ENCODE measurements at places on chromosomes 2 and 18.

- DNase-seq, result no peak
Measured at GRCh38 chr18:39660141-39660540, 2094.5 kb upstream of the CELF4 start.

GRCh38 chr18:22031611-22032010 lies 137.8 kb upstream of the GATA6 start:
- DNase-seq, result no peak

GRCh38 chr2:142723236-142723635 lies 154.2 kb upstream of the KYNU start:
- DNase-seq, result no peak

GRCh38 chr2:169343202-169343601 lies 19.1 kb downstream of the LRP2 start:
- DNase-seq, result no peak

GRCh38 chr2:226690461-226691024 lies 109.1 kb downstream of the IRS1 start:
- DNase-seq, result peak; percentile 18

DNA sequence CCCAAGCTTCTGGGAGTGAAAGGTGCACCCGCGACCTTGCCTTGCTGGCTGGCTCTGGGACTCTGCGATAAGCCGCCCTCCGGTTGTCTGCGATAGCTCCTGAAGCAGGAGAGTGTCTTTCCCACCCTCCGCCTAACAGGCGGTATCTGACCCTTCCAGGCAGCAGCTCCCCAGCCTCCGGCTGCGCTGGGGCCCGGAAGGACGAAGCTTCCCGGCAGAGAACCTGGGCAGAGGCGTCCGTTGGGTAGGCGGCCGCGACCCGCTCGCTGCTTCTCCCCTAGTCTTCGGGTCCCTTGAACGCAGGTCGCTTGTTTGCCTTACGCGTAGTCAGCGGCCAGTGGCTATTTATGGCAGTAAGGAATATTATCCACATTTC lies 446 bp upstream of the RHBDD1 start:
- no peak for DNase-seq

GRCh38 chr2:157788201-157788600 lies 87.9 kb downstream of the ACVR1 start:
- DNase-seq, result no peak

DNA sequence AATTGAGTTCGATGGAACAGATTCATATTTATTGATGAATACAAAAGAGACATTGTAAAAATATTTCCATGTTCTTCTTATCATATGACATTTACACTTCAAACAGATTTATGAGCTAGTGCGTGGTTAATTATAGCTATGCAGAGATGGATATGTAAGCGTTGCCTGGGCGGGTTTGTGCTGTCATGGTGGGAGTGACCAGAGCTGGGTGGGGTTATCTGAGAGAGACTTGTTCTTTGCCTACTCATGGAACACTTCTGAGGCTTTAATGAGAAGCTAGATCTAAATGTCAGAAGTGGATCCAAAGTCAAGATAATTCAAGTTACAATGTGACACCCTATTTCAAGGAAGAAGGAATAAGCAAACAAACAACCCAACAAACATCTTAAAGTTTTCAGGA lies 162.3 kb upstream of the ZEB2 start:
- DNase-seq, result no peak

GRCh38 chr2:38534746-38535403 lies 67.9 kb downstream of the HNRNPLL start:
- no peak for DNase-seq

- DNase-seq, result no peak
Measured at GRCh38 chr2:127859712-127860085, 1.7 kb upstream of the POLR2D start.

- DNase-seq, result no peak
Measured at GRCh38 chr2:157394928-157395327, 49.0 kb downstream of the CYTIP start.

- DNase-seq, result no peak
Measured at GRCh38 chr2:241011296-241011600, 12.8 kb downstream of the SNED1 start.

GRCh38 chr18:680392-680791 lies 22.9 kb downstream of the TYMS start:
- DNase-seq, result no peak

DNA sequence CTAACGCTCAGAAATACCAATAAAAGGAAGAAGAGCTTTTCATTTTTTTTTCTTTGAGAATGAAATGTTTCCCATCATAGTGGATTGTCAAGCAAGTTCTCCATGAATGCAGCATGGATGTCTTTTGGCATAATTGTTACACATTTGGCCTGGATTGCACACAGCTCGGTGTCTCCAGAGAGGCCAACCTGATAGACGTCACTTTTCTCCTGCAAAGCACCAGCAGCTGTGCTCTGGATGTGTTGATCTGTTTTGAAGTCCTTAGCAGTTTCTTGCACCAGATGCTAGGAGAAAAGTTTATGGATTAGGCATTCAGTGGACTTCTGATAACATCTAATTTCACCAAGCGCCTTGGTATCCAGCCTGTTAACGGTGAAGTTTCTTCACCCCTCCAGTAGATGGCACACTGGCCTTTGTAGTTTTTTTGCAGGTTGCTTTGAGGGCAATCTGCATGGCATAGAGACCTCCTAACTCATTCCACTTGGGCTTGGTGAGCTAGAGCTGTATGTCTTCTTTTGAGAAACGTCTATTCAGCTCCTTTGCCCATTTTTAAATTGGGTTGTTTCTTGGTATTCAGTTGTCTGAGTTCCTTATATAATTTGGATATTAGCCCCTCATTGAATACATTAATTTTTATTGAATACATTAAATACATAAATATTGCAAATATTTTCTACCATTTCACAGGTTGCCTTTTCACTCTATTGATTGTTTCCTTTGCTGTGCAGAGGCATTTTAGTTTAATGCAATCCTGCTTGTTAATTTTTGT lies 59.7 kb downstream of the PTH2R start:
- peak; percentile 54 for DNase-seq

DNA sequence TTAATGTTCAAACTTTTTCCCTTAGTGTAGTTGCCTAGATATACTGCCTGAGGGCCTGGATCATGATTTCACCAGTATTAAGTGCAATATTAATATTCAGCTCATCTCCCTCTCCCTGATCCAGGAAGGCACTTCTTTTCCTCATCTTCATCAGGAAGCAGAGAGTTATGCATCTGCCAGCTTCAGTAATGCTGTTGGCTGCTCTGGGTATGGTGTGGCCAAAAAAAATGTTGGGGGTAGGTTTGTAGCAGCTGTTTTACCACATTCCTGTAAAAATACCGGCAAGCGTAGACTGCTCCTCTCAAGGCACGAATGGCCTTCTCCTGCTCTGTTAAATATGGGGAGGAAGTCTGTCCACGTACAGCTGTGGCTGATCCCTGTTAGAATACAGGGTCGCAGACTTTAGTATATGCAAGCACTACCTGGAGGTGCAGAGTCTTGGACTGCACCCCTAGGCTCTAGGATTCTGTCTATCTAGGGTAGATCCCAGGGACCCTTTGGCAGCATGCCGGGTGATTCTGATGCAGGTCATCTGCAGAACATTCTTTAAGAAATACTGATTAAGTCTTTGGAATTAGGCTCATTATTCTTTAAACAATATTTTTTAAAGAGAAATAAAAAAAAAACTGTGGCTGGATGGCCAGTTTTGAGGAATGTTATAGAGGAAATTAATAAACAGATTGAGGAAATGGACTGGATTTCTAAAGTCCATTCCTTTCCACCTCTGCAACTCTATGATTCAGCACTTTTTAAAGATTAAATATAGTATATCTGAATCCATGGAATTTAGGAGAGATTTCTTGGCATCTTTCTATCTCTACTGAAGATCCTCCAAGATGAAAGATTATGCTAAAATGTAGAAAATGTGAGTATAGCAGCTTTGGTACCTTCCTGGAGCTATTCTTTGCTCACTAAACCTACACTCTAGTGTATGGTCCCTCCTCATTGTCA lies 21.0 kb upstream of the GLS start:
- no peak for DNase-seq

GRCh38 chr2:139079311-139079710 lies 299.1 kb upstream of the NXPH2 start:
- no peak for DNase-seq

DNA sequence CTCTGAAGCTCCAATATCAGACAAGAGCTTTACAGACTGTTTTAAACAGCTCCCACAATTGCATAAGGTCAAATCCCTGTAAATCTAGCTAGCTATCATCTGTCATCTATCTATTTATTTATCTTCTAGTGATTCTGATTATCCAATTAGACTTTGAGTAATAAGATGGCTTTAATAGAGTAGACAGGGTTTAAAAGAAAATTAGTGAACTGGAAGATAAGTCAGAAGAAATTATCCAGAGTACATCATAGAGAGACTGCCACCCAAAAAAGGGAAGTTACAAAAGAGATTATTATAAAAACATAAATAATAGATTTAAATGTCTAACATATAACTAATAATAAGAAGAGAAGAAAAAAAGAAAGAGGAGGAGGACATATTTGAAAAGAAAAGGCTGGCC lies 8.0 kb upstream of the ZC3H8 start:
- DNase-seq, result no peak

- DNase-seq, result no peak
Measured at GRCh38 chr2:37226863-37227262, 4.5 kb downstream of the CEBPZ start.

- no peak for DNase-seq
Measured at GRCh38 chr2:96893289-96894150, 23.6 kb upstream of the SEMA4C start.

DNA sequence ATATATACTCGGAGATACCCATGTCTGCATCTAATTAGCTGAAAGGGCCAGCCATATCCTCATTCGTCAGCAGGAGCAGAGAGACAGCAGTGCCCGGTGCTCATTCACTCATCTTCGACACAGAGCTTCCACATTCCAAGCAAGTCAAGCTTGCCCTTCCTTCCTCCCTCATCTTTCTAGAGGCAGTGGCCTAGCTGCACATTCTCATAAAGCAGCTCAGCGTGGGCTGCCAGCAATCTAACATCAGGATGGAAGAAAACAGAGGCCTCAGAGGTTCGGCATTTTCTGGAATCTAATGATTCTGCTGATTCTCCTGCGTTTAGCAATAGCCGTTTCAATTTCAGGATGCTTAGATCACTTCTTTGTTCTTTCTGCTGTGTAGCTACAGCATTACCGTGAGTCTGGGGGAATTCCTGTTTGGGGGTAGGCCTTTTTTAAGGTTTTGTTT lies 68.8 kb downstream of the CLHC1 start:
- peak; percentile 72 for DNase-seq

DNA sequence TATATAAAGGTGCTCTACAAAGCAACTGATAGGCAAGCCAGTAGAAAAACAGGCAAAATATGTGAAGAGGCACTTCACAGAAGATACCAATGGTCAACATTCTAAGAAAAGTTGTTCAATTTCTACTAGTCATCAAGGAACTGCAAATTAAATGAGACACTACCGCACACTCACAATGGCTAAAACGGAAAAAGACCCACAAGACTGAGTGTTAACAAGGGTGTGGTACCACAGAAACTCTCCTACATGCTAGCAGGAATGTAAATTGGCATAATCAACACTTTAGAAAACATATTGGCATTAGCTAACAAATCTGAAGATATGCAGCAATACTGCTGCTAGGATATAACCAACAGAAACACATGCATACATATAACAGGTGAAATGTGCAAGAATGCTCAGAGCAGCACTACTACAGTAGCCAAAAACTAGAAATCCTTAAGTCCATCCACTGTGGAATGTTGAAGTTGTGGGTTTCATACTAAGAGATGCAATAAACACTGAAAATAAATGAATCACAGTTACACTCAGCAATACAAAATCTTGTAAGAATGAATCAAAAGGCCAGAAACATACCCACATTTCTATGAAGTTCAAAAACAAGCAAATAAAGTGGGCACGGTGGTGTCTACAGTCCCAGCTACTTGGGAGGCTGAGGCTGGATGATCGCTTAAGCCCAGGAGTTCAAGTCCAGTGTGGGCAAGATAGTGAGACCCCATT lies 9.2 kb downstream of the RNU4ATAC start:
- no peak for DNase-seq

- no peak for DNase-seq
Measured at GRCh38 chr18:6326566-6326965, 88.1 kb downstream of the L3MBTL4 start.

DNA sequence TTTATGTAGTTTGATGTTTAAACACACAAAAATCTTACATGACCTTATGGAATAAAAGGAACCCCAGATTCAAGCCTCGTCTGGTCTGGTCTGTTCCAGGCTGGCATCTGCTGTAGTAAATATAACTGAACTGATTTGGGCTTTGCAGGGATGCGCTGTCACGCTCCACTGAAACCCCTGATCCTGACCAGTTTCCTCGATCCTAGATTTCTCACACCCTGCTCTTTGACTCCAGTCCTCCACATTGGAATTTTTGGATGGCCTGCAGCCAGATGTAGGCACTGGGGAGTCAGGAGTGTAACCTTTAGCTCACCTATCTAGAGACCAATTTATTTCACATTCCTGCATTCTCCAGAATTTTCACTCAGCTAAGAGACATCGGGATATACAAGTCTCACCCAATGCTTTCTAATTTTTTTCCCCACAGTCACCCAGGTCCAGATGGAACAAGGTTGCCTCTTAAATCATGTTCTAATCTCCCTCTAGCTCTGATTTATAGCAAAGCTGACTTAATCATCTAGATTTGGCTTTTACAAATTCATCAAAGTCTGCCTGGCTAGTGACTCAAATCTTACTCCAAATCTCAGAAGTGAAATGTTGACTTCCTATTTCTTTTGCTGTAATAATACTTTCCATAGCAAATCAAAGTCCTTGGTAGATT lies 219.6 kb downstream of the CD226 start:
- no peak for DNase-seq

GRCh38 chr2:164794016-164794415 lies 47.6 kb downstream of the COBLL1 start:
- DNase-seq, result no peak

DNA sequence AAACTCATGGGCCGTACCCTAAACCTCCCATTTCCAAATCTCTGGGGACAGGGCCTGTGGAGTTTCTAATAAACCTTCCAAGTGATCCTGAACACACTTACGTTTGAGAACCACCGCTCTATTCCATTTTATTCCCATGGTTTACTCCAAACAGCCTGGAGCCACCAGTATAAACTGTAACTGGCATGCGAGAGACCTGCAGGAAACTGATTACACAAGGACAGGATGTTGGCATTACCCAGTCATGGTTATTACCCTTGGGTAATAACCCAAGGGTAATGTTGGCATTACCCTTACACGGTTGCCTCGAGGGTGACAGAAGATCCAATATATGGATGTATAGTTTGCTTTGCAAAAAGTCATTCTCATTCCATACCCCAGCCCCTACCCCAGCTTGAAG lies 37.0 kb upstream of the YPEL5 start:
- no peak for DNase-seq

- no peak for DNase-seq
Measured at GRCh38 chr2:656676-657075, 20.5 kb downstream of the TMEM18 start.

DNA sequence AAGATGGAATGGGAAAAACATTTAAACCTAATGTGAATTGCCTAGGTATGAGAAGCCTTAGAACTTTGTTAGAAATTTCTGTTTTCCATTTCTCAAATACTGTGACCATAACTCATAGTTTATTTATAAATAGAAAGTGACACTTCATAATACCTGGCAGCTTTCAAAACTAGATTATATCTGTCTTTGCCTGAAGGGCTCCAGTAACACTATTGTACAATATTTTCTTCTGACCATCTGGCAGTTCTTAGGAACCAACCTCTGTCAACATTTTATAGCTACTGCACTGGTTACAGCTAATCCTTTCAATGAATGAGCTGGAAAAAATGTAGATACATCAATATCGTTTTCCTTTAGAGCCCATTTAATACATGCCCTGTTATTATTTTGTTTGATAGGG lies 237.4 kb downstream of the CAMKMT start:
- no peak for DNase-seq

GRCh38 chr2:190701586-190701985 lies 52.7 kb downstream of the NAB1 start:
- DNase-seq, result no peak
